BJ (cell line): ENCODE measurements at places on chromosomes 5 and 9. TPM values are rescaled to one million over a fixed set of nuclear protein-coding genes. Genes with fewer than 3 reads are reported as not detected.

Gene FOXD4L6
- not detected in 2 replicates for polyA plus RNA-seq

Gene FAM81B
- not detected in 2 replicates for polyA plus RNA-seq

Gene TAF11L10
- not detected in 2 replicates for polyA plus RNA-seq

Gene MSANTD3
- polyA plus RNA-seq = 34.5 and 38.3 TPM in 2 replicates

Gene FABP6
- polyA plus RNA-seq = not detected in 2 replicates

Gene OR1J1
- polyA plus RNA-seq = not detected in 2 replicates

Gene LRRC19
- not detected in 2 replicates for polyA plus RNA-seq

Gene TCERG1
- 34.9 and 35.9 TPM in 2 replicates for polyA plus RNA-seq

Gene MCTP1
- polyA plus RNA-seq = 0.02 and 0.10 TPM in 2 replicates

Gene CCNJL
- polyA plus RNA-seq = 0.23 and 0.71 TPM in 2 replicates

Gene AQP3
- 0.40 and 0.47 TPM in 2 replicates for polyA plus RNA-seq
